ENCODE measurements at places on chromosomes 2 and 18.

DNA sequence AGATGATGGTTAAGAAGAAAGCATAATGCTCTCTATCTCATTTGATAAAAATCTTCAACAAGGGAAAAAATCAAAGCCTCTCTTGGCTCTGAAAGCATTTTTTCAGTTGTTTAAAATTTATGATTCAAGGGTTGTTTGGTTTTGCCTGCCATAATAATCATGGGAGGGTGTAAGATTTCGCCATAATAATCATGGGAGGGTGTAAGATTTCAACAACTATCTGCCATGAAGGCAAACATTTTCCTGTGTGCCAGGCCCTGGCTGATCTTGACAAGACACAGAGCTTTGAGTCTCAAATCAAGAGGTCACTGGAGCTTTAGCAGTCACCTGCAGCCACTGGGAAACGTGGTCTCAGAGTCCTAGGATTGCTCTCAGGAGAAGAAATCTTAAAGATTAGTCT is 175.1 kb upstream of the PIEZO2 start:
- no peak for DNase-seq

DNA sequence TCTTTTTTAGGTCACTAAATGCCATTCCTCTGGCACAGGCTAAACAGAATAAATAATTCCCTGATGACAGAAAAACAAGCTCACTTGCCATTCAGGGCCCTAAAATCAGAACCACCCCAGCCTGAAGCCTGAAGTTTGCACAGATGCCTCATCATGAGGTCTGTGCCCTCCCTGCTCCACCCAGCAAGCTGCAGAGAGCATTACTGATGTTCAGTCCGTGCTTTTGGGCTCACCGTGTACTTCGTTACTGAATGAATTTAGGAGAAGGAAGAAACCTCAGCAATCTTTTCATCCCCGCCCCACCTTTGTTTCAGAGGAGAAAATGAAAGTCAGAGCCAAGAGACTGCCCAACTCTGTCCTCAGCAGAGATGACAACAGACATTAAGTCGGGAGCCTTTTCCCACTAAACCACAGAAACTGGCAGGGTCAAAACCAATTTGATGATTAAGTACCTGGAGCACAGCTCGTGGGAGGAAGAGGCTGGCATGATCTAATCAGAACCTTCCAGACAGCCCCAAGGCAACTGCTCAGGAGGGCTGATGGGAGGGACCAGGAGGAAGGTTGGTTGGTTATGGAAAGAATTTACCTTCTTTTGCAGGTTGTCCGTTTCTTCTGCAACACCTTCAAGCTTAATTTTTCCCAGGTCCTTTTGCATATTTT is 122.7 kb downstream of the LAMA1 start:
- no peak for DNase-seq

- no peak for DNase-seq
Observed at GRCh38 chr2:196591621-196592022, 47.9 kb upstream of the CCDC150 start.

GRCh38 chr2:2795438-2796091 is 464.5 kb upstream of the MYT1L start:
- DNase-seq = no peak

DNA sequence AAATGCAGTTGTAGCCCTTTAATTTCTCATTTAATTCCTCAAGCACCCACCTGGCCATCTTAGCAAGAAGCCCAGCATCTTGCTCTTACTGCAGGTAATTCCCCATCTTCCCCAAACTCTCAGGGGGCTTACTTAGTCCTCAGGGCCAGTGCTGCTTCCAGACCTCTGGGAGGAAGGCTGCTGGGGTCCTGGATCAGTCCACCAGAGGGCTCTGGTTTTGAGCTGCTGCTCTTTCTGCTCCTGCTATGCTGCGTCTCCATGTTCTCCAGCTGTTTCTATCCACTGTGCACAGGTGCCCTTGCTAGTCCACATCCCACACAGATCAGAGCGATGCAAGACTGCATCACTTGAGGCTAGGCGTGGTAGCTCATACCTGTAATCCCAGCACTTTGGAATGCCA is 34.5 kb upstream of the TMEM87B start:
- DNase-seq = no peak

- no peak for DNase-seq
Observed at GRCh38 chr2:237661799-237662328, 34.5 kb downstream of the LRRFIP1 start.
